ENCODE measurements at places on chromosomes 1 and 21.
A peak's percentile ranks its signal among the peaks of the same experiment; 100 is the strongest.

- DNase-seq: no peak
Measured at GRCh38 chr21:31564439-31564838, 95.1 kb upstream of the SOD1 start.

- no peak for DNase-seq
Measured at GRCh38 chr1:21229246-21230000, 52.7 kb upstream of the EIF4G3 start.

DNA sequence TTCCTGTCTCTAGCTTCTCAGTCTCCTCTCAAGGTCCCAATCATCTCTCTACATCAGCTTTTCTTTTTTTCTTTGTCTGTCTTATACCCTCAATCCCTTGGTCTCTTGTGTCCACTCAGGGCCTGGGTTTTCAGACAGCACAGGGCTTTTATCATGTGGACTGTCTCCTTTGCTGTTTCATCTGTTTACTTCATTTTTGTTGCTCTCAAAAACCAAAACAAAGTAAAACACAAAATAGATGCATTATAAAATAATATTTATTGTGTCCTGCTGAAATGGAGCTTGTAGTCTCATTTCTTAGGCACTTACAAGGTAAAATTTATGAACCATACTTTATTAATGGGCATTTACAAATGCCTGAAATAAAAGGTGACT is 17.8 kb upstream of the SLAMF6 start:
- DNase-seq: no peak

DNA sequence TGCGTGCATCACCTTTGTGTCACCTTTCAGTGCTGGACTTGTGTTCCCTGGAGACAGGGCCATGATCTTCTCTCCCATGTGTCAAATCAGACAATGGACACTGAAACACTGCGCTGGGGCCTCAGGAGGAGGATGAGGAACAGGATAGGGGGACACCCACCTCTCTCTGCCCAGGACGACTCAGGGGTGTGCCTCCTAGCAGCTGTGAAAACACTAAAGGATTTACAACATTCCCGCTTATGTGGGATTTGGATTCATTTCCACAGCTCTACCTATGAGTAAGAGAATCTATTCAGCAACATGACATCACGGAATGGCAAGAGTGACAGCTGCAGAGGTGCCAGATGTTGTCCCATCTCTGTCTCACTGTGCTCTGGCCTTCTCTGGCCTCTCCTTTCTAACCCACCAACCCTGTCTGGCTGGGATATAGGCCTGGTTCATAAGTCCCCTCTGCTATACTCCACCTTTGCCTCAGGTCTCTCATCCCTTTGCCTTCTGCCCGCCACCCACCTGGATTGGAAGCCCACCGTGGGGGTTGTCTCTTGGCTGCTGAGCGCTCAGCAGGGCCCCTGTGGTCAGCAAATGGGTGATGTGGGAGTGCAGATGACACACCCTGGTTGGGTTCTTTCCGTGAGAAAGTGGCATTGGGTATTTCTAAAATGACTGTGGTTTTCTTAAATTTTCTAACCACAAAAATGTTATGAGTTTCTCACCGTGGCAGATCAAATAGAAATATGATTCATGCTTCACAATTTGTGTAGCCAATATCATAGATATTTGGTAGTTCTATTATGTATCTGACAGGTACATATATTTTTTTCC is 47.1 kb upstream of the TLR5 start:
- peak; percentile 15 for DNase-seq

- no peak for DNase-seq
Measured at GRCh38 chr1:107776900-107777663, 187.9 kb downstream of the VAV3 start.

DNA sequence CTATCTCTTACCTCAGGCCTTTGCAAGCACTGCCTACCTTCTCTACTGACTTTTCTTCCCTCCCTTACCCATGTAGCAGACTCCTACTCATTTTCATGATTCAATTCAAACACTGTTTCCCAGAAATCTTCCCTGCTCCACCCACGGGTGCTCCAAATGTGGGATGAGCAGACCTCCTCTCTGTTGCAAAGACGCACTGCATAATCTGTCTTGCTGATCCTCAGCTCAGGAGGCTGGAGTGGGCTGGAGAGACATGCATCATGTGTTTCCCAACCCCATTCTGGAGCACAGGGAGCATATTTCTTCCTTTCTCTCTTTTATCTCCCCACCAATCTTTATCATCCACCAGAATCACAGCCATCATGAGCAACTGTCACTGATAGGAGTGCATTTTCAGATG is 459.9 kb upstream of the NFIA start:
- no peak for DNase-seq

GRCh38 chr1:206970446-206970845 is at the start of gene FCAMR:
TSS of gene FCAMR (minus strand) at chr1:206970460. CDS start at chr1:206970125, 335 bp downstream.
- DNase-seq: no peak

- DNase-seq: no peak
Measured at GRCh38 chr1:246320286-246320685, 186.8 kb downstream of the SMYD3 start.

GRCh38 chr1:58812926-58813325 is 29.1 kb upstream of the JUN start:
- DNase-seq: peak; percentile 23

- no peak for DNase-seq
Measured at GRCh38 chr1:71413441-71414175, 332.8 kb upstream of the ZRANB2 start.

DNA sequence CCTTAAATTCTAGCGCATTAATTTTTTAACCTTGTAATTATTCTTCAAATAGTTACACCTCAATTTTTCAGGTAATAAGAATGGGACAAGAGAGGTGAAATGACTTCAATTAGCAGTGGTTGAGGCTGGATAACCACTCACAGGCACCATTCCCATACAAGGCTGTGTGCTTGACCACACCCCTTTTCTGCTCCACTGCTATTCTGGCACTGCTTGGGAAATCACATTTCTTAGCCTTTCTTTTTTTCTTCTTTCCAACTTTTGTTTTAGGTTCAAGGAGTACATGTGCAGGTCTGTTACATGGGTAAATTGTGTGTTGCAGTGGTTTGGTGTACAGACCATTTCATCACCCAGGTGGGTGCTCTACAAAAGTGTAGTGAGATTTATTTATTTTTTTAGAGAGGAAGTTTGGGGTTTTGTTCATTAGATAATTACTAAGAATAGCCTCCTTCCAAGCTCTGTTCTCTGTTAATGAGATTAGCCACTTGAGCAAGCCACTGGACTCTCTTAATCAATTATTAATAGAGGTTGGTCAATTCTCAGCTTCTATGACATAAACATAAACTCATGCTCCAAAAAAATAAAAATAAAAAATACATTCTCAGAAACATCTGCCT is 14.4 kb downstream of the ILDR2 start:
- DNase-seq: no peak

- no peak for DNase-seq
Measured at GRCh38 chr1:3462356-3463012, 8.0 kb downstream of the ARHGEF16 start.

DNA sequence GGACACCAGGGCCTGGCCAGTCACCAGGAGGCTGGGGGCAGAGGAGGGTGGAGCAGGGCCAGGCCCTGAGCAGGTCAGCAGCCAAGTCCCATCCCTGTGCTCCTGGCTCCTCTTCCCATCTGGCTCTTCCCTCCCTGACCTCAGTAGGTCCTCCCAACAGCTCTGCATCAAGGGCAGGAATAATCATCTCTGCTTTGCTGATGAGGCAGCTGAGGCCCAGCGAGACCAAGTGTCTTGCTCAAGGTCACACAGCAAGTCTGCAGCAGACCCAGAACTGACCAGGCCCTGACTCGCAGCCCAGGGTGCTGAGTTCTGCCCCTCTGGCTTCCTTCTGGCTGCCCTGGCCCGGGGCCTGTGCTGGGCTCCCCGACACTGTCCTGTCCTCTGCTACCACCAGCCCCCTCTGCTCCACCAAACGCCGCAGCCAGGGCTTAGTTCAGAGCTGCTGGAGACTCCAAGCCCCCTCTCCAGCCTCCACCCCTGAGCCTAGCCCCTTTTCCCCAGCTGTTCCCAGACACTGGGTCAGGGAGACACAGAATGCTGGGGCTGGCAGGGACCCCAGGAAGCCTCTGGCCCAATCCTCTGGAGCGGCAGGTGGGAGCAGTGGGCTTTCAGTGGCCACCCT is 224.9 kb downstream of the PTPRU start:
- DNase-seq: no peak

DNA sequence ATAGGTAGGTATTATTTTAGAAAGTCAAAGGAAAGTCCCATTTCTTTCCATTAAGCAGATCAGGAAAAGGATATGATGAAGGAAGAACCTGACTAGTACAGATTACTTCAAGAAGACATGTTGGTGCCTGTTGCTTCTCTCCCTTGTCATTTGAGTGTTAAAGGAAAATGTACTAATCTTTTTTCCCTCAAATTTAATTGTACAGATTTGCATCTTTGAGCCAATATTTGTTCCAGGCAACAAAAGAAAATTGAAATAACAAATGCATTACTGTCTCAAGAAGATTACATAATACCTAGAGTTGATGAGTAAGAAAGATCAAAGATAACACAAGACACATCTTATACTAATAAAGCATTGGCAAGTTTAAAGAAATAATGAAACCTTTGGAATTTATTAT is 566.9 kb upstream of the ZP4 start:
- DNase-seq: no peak

DNA sequence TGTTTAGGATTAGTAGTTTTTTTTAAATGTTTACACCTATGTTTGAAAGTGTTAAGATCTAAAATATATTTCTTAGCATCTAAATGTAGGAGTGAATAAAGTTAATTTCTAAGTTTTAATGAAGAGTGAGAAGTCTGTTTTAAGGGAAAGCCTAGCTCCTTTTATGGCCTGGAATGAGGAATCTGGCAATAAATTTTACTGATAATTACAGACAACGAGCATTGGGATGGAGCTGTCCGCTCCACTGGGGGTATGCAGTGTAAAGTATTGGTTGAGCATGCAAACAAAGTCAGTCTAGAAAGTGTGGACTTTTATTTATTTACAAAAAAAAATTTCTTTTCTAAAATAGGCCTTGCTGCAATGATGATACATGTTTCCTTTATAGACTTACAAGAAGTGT is 19.0 kb downstream of the CLIC6 start:
- DNase-seq: no peak

- DNase-seq: no peak
Measured at GRCh38 chr21:40016234-40016633, 149.0 kb downstream of the PCP4 start.

DNA sequence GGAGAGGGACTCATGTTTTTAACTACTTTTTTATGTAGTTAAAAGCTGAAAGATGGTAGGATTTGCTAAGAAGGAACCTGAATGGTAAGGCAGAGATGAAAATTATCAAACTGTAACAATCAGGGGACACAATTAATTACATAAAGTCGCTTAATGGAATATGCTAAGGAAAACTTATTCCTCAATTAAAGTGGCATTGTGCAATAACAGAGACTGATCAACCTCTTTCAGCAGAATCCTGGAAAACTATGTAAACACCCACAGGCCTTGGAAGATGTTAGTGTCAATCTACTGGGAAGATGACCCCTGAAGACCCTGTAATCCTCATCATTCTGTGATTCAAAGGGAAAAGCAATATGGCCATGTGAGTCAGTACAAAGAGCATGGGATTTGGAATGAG is 46.8 kb upstream of the NPL start:
- DNase-seq: no peak

- no peak for DNase-seq
Measured at GRCh38 chr1:16164213-16165072, 8.6 kb upstream of the EPHA2 start.

GRCh38 chr1:44315521-44315920 is 39.5 kb downstream of the ERI3 start:
- DNase-seq: no peak

GRCh38 chr1:16605532-16606505 is 7.5 kb downstream of the NBPF1 start:
- no peak for DNase-seq

GRCh38 chr1:224459966-224460365 is 25.4 kb upstream of the WDR26 start:
- DNase-seq: no peak

DNA sequence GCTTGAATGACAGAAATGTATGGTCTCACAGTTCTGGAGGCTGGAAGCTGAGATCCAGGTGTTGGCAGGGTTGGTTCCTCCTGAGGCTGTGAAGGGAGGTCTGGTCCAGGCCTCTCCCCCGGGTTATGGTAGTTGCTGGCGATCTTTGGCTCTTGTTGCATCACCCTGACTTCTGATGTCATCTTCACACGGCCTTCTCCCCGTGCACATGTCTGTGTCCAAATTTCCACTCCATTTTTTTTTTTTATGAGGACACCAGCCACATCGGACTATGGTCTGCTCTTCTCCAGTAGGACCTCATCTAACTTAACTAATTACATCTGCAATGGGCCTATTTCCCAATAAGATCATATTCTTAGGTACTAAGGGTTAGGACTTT is 232.2 kb downstream of the KCNJ6 start:
- DNase-seq: no peak

GRCh38 chr1:27959792-27960603 is at the start of gene XKR8:
TSS of gene XKR8 (plus strand) at chr1:27959973. CDS start at chr1:27960070, 97 bp downstream.
- DNase-seq: peak; percentile 28

GRCh38 chr1:58570817-58571216 is 6.2 kb downstream of the TACSTD2 start:
- DNase-seq: no peak

GRCh38 chr1:87696483-87696882 is 367.8 kb downstream of the LMO4 start:
- DNase-seq: no peak

DNA sequence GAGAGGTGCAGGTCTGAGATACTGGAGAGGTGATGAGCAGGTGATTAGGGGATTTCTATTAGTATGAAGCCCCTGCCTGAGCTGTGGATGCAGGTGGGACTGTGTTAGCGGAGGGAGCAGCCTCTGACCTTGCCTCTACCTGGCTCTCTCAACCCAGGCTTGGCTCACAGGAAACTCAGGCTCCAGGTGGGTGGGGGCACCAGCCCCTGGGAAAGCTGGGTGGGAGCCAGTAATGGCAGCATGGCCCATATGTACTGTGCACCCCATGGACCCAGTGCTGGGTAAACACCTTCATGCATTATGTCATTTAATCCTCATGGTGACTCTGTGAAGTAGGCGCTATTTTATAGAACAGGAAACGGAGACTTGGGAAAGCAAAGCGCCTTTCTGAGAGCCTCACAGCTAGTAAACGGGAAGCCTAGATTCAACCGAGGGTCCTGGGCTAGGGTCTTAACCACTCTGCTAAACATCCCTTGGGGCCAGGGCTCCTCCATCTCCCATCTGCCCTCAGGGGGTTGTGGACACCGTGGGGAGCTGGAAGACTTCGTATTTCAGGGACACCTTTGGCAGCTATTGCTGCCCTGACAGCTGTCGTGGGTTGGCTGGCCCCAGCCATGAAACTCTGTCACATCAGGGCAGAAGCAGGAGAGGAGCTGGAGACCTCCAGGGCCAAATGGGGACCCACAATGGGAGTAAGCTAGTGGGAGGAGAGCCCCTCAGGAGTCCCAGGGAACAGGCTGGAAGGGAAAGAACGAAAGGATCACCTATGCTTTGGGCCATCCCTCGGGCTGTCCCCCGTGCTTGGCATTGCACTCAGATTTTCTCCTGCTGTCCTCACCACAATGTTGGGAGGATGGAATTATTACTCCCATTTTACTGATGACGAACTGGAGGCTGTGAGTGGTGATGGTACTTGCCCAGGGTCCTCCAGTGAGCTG is 59.6 kb upstream of the CSF3R start:
- no peak for DNase-seq
